ENCODE measurements at places on chromosomes 12 and 14.

GRCh38 chr12:52121824-52122539 is 42.5 kb downstream of the SMIM41 start:
- no peak for DNase-seq

DNA sequence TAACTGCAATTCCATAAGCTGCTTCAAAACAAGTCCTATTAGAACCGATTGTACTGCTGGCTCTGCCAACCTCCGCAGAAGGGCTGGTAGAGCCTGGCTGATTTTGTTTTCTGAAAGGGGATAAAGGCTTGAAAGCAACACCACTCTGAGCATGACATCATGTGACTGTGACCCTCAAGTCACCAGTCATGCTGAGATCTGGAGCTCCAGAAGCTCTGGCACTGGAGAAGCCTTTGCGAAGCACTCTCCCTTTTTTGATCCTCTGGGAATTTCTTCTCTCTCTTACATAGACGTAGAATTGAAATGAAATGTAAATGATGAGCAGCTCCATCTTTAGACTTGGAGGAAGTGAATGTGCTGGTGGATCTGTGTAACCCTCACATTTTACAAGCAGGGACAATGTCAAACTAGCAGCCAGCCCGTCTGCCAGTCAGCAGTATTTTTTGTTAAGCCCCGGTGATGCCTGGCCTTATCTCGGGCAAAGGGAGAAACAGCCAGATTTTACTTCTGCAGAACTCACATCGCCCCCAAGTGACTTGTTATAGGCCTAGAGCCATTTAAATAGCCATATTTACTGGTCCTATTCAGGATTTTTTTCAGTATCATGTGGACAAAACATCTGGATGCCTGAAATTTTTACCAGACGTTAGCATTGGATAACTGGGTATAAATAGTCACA is 112.1 kb upstream of the NPAS3 start:
- DNase-seq = no peak

DNA sequence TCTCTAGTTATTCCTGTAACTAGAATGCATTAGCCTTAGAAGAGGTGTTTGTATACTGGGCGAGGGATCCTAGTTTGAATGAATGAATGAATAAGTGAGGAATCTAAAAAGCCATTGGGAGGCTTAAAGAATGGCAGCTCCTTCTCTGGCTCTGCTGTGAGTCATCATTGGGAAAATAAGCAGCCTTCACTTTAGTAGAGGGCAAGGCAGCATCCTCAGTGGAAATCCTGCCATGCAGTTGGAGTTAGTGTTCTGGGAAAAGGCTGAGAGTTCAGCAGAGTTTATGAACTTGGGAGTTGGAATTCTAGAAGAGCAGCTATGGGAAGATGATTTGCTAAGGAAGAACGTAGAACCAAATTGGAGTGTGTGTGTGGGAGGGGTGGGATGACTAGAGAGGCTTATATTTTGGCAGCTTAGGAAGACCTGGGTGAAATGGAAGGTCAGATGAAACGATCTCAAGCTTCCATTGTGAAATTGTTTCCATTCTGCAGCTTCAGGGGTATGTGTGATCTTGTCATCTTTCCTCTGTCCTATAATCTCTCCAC is 120.8 kb downstream of the PTCSC3 start:
- no peak for DNase-seq

- DNase-seq = no peak
Observed at GRCh38 chr14:86541972-86542371, 1012.0 kb downstream of the FLRT2 start.

- DNase-seq = no peak
Observed at GRCh38 chr14:93464271-93464670, 33.5 kb downstream of the UNC79 start.

DNA sequence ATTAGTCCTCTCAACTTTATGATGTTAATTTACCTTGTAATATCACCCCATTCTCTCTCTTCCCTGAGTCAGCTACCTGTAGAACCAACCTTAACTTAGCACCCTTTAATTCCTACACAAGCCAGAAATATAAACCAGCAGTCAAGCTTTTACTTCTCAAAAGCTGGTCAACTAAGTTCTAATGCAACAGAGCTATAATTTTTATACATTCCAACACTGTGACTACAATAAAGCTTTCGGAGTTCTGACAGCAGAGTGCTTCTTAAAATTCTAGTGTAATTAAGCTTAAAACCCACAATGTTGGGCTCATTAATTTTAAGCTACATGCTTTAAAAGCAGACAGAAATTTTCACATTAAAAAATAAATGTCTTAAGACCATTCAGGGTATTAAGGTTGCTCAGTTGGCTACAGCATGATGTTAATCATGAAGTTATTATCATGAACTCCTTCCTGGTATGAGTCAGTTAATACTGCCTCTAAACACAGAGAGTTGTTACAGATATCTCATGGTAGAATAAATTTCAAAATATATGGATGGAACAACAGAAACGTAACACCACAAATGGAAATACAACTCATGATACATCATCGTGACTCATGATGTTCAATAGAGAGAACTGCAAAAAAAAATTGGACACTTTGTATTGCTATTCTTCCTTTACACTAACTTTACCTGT is 126.7 kb downstream of the EPS8 start:
- DNase-seq = no peak

DNA sequence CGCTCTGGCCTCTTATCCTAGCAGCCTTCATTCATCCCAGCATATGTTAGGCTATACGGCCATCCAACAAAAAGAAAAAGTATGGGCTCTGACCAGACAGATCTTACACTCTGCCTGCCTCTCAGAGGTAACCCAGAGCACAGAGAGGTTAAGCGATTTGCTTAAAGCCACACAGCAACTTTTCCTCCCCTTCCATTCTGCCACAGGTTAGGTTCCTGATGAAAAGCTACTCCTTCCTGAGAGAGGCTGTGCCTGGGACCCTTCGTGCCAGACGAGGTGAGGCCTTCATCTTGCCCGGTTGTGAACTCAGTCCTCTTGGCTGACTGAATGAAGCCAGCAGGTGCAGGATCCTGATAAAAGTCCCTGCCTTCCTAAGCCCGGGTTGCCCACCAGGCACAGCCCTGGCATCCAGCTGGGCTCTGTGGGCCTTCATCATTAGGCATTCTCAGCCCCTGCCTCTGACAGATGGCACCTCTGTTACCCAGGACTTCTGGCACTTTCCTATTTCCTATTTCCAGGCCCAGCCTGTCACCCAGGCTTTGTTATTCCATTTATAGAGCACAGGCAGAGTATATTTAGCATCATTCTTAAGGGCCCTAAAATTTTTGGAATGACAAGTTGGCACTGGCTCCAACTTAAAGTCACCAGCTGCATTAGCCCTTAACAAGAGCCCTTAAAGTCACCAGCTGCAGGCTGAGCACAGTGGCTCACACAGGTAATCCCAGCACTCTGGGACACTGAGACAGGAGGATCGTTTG is 12.8 kb downstream of the SOAT2 start:
- no peak for DNase-seq

GRCh38 chr12:1644534-1645438 is 15.8 kb downstream of the WNT5B start:
- peak; percentile 76 for DNase-seq

DNA sequence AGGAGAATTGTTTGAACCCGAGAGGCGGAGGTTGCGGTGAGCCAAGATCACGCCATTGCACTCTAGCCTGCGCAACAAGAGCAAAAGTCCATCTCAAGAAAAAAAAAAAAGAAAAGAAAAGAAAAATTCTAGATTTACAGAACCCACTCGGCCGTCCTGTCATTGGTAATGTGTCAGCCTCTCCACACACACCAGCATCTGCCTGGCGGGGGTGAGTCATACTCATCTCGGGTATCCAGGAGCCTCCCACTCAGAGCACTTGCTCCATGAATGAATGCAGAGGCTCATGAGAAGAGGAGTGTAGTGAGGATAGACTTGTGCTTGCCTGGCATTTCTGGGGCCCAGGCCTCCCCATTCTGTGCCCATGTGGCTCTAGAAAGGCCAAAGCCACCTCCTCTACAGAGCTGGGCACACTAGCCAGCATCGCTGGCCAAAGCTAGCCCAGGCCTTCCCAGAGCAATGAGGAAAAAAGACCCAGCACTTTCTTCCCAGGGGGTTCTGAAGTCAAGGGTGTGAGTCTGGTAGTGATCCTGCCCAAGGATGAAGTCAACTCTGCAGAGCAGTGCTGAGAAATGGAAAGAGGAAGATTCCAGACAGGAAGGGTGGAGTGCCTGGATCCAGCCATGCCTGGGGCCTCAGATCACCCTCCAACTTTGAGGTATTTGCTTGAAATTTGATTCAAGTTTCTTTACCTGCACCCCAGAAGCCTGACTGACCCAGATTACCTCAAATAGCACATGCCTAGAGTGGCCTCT is 31.2 kb upstream of the KLC1 start:
- no peak for DNase-seq

- DNase-seq = no peak
Observed at GRCh38 chr14:65357113-65357512, 55.4 kb upstream of the FUT8 start.

GRCh38 chr12:100895192-100895591 is 100.6 kb downstream of the ANO4 start:
- no peak for DNase-seq

GRCh38 chr14:40240245-40240859 is 808.1 kb upstream of the FBXO33 start:
- DNase-seq = no peak

Data from hypothalamus (tissue), 51 donors.